Activated T-cell treated with anti-CD3 and anti-CD28 coated beads for 1 hour (primary cell): ENCODE measurements at places on chromosomes 4 and X.

DNA sequence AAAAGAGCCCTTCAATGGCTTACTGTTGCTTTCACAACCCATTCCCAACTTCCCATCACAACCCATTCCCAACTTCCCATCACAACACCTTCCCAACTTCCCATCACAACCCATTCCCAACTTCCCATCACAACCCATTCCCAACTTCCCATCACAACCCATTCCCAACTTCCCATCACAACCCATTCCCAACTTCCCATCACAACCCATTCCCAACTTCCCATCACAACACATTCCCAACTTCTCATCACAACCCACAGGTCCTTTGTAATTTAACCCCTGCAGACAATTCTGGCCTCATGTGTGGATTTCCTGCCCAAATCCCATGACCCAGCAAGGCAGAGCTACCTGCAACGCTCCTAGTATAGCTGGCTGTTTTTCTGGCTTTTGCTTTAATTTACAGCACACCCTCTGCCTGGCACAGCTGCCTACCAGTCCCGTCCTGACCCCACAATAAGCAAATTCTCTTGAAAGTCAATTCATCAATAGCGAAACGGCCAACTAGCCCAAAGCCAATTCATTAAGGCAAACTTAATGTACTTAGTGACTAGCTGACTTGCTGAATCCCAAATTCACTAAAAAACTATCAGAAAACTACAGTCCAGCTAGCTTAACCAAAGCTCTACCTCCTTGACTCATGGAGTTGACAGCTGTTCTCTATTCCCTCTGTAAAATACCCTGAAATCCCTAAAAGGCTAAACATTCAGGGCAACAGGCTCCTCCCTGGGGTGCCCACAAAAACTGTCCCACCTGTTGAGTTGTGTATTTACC, 75.6 kb downstream of the AFAP1 start:
- no peak for DNase-seq

- no peak for DNase-seq
Observed at GRCh38 chr4:86249074-86249473, 110.8 kb downstream of the MAPK10 start.

DNA sequence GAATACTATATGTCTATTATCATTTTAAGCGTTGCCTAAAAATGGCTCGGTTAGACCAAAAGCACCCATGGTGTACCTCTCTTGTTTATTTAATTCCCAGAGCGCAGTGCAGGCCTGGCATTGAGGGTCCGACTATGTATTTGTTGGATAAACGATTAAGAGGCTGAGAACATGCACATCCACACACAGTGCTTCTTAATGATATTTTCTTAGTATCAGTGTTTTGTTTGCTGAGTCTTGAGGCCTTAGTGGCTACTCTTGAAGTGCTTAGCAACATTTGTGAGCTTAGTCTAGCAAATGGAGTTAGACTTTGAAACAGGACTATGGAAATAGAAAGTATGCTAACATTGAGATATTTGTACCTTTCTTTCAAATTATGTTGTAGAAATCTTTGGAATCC, 43.7 kb downstream of the CDS1 start:
- no peak for DNase-seq

DNA sequence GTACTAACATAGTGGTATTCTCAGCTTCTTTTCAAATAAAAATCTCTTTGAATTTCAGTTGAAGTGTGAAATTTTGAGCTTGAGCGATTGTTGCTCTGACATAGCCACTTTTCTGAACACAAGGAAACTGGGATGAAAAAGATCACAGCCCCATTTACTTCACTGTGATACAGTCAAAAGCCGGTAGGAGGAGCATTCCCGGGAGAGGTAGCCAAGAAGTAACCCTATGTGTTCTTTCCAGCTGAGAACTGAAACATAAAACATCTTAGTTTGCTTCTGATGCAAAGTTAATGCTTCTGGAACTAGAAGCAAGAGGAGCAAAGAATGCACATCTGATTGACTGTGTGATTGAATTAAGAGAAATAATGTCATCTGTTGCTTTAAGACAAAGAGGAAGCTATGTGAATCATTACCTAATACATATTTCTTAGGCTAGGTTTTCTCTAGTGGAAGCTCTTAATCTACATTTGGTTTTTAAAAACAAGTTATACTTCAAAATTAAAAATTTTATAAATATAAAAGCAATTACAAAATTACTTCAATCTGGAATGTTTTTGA, 88.3 kb upstream of the UNC5C start:
- no peak for DNase-seq

- no peak for DNase-seq
Observed at GRCh38 chr4:116328261-116328860, 757.0 kb downstream of the TRAM1L1 start.

- no peak for DNase-seq
Observed at GRCh38 chrX:111869639-111870034, 6.3 kb upstream of the TRPC5OS start.

GRCh38 chrX:17591741-17592110, 145.6 kb upstream of the SCML1 start:
- no peak for DNase-seq

GRCh38 chr4:152900395-152900794, 35.7 kb upstream of the FHDC1 start:
- no peak for DNase-seq

GRCh38 chr4:178970433-178971140, 1528.3 kb upstream of the AGA start:
- DNase-seq: no peak

- no peak for DNase-seq
Observed at GRCh38 chr4:181601103-181601502, 642.1 kb upstream of the TENM3 start.

- no peak for DNase-seq
Observed at GRCh38 chrX:149370097-149370496, 135.0 kb downstream of the IDS start.

DNA sequence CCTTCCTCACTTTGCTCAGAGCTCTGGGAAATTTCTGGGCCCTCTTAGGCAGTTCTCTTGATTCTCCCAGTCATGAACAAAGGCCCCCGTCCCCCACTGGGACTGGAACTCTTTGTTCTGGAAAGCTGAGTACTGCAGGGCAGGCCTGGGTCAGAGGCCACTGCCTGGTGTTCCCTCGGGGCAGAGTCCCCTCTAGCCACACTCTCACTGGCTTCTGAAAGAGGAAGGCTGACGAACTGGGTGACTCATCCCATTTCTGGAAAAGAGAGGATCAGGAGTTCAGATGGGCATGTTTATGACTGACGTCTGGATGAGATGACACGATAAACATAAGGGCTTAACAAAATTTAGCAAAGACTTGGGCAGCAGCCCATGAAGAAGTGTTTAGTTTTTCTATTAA, 47.7 kb downstream of the DDX3X start:
- DNase-seq: no peak

GRCh38 chrX:97050392-97050791, 166.7 kb downstream of the RPA4 start:
- DNase-seq: no peak

DNA sequence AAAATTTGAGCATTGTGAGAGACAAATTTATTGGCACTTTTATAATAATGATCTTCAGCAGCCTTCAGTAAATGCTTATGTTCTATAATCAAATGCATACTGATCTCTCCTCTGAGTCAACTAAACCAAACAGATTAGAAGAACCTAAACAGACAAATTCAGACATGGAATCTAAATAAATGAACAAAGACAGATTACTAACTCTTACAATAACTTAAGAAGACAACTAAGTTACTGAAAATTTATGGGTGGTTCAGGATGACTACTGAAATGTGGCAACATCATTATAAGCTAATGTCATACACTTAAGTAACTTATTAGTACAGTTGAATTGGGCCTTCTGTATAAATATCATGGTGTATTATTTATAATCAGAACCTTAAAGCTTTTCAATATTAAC, 127.3 kb downstream of the NEK1 start:
- DNase-seq: no peak

GRCh38 chrX:131068945-131069719, 11.0 kb downstream of the ARHGAP36 start:
- DNase-seq: no peak

GRCh38 chrX:69216911-69217310, 51.7 kb upstream of the PJA1 start:
- DNase-seq: no peak

DNA sequence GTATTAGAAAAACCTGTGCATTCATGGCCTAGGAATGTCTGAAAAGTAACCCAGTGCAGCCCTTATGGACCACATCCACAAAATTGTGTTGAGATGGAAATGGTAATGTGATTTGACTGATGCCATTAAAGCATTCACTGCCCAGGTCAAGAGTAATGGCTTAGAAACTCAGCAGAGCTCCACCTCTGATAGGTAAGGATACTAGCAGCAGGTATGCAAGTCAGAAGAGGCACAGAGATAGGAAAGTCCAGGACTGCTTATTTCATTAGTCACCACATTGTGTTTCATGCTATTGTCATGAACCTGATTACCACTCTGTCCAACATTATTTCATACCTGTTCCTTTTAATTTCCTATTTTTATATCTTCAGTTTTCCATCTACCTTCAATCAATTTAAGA, 2042.2 kb downstream of the ARAP2 start:
- DNase-seq: no peak

- no peak for DNase-seq
Observed at GRCh38 chrX:18490806-18491555, 65.6 kb downstream of the CDKL5 start.

DNA sequence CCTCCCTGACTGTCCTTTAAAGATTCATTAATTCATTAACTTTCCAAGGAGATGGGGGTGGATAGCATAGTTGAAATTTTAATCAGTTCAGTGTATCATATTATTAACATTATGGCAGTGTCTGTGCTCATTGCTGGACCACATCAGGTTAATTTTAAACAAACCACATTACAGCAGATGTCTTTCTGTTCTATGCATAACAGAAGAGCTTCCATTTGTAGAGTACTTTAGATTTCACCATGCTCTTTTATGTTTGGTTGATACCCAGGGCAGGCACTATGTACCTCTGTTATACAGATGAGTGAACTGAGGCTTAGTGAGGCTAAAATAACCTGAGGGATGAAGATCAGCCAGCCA, 41.1 kb downstream of the AFF2 start:
- DNase-seq: no peak
